ENCODE measurements at places on chromosomes 11 and 22.

GRCh38 chr11:69215784-69216415 lies 60.2 kb downstream of the SMIM38 start:
- peak; percentile 16 for DNase-seq

- DNase-seq, result no peak
These were observed 71.7 kb upstream of the FAR1 start for GRCh38 chr11:13596611-13597326.

- DNase-seq, result peak; percentile 44
These were observed 69.7 kb upstream of the RASD2 start for GRCh38 chr22:35470903-35471321.

DNA sequence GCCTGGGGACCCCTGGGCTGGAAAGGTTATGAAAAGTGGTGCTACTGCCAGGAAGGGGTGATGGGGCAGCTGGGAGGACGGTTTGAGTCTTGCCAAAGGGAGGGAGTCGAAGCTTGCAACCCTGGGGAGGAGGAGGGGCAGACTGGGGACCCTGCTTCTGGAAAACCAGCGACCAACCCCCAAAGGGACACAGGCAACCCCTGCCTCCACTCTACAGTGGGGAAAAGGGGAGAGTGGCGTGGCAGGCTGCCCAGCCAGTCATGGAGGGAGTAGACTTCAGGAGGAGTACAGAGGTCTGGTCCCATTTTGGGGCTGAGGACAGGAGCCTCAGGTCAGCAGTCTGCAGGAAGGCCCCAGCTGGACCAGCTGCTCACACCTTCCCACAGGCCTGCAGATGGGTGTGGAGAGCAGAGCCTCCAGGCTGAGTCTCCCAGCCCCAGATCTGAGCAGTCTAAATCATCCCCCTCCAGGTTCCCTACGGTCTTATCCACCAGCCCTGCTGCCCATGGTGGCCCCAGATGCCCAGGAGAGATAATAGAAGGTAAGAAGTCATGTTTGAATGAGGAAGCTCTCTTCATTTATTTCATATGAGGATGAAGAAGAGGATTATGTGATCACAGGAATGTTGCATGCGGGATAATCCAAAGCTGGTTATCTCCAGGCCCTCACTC lies 3.3 kb downstream of the DDT start:
- DNase-seq, result no peak

DNA sequence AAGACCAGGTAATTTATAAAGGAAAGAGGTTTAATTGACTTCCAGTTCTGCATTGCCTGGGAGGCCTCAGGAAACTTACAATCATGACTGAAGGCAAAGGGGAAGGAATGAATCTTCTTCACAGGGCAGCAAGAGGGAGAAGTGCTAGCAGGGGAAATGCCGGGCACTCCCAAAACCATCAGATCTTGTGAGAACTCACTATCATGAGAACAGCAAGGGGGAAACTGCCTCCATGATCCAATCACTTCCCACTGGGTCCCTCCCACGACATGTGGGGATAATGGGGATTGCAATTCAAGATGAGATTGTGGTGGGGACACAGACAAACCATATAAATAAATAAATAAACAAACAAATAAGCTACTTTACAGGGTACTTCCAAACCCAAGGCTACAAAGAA lies 28.8 kb upstream of the EXPH5 start:
- no peak for DNase-seq

DNA sequence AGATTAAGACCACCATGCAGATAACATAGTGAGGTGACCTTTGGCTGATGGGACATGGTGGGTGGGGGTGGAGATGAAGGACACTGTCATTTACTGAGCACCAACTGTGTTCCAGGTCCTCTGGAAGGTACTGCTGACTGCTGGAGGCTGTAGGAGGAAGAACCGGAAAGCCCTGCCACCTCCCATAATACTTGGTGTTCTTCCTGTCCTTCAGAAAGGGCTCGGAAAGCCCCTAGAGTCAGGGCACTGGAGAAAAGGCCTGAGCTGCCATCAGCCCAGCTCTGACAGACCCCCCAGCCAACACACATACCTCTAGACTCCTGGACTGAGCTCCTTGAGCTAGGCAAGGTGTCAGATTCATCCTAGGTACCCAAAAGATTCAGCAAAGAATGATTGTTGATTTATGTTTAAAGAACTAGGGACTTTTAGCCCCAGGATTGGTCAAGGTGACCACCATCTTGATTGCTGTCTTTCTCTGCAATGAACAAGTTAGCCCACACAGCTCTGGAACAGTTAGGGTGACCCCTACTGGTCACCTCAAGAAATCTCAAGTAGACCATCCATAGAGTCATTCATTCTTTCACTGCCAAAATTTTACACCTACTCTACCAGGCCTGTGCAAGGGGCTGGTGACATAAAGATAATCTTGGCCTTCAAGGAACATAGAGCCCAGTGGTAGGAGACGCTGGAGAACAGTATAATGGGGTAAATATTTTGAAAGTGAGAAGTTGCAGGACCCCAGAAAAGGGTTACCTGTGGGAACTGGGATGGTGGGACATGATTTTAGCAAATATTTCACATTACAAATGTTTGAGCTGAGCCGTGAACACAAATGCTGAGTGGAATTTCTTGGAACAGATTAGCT lies 39.4 kb downstream of the IRAG1 start:
- peak; percentile 53 for DNase-seq

GRCh38 chr11:29310725-29311342 lies 706.0 kb downstream of the KCNA4 start:
- DNase-seq, result peak; percentile 50

- DNase-seq, result peak; percentile 5
These were observed 334.5 kb downstream of the CTTN start for GRCh38 chr11:70732881-70733196.

GRCh38 chr11:93504110-93505095 lies 38.8 kb downstream of the SMCO4 start:
- DNase-seq, result no peak

- no peak for DNase-seq
These were observed 598.6 kb downstream of the DLG2 start for GRCh38 chr11:85028329-85029101.

DNA sequence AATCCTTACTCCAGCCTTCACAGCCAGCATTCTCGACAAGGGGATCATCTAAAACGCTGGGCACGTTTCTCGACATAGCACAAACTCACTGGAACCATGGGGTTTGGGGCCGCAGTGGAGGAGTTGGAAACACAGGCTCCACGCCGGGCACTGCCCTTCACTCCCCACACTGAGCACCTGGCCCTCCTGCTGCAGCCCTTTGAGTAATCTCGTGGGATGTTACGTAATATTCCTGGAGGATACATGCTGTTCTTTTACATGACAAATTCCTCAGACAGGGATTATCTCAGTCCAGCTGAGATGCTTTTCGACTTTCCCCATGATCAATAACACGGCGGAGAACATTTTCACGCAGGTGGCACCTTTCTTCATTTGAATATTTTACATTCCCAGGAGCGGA lies 408.0 kb downstream of the SHANK2 start:
- DNase-seq, result no peak

DNA sequence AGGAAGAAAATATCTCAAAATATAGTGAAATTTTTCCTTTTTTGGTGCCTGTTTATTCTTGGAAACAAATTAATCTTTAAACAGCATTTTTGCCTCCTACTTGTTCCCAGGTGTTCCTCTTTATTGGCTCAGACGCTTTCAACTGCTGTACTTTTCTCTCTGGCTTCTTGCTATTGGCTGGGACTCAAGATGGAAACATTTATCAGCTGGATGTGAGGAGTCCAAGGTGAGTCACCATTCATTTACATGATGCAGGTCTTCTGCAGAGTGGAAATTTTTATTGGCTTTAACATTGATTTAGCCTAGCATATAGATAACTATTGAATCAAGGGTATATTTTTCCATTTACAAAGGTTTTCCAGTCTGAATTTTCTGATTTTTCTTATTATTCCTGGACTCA lies 34.4 kb upstream of the DNAJB13 start:
- no peak for DNase-seq

DNA sequence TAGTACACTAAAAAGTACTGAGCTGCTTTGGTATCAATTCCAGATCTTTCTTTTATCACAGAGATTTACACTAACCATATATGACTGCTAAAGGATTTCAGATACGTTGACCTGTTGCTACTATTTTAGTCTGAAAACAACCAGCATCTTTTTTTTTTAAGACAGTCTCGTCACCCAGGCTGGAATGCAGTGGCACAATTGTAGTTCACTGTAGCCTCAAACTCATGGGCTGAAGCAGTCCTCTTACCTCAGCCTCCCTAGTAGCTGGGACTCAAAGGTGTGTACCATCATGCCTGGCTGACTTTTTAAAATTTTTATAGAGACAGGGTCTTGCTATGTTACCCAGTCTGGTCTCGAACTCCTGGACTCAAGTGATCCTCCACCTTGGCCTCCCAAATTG lies 24.2 kb upstream of the L3MBTL2 start:
- no peak for DNase-seq

DNA sequence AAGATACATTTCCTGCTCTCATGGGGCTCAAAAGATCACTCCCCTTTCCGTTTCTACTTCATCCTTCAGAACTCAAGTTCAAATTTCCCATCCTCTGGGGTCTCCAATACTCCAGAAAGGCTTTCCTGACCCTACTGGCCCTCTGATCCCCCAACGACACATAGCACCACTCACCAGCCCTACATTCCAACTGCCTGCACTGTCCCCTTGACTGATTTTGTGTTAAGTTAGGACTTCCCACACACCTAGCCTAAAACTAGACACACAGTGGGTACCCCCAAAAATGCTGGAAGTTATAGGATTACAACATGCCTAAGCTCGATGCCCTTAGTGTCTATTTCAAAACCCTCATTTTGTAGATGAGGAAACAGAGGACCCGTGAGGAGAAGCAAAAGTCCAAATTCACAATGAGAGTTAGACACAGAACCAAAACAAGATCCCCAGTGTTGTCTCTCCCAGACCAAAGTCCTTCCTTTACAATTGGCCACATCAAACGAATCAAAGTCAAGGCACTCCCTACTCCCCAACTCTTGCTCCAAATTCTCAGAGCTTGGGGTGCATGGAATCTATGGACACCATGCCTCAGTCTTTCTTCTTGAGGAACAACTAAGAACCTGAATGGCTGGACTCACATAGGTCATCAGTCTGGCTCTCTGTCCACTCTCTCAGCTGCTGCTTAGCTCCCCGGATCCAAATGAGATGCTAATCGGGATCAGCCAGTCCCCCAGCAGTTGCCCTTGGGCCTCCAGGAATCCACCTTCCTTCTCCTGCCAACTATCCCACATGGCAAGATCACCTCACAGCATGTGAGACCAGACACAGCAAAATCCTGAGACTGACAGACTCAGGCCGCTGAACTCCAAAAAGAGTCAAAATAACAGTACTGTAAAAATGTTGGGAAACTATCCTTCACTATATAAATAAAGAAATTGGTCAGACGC lies 1.7 kb downstream of the CLPB start:
- DNase-seq, result no peak

Data from fibroblast of skin of back (primary cell).